ENCODE measurements at places on chromosomes 7 and 10.

DNA sequence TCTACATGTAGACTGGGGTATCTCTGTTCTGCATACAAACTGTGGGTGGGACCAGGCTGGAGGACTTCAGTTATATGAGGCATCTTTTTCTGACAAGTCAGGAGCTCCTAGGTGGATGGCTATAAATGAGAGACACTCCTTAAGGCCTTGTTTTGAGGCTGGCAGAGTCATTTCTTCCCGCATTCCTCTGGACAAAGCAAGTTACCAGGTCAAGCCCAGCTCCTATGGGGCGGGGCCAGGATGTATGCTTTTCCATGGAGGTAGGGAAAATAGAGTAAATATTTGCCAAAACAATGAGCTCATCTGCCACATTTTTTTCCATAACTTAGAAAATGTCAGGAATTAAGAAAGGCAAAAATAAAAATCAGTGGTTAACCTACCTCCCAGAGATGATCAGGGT lies 283.4 kb downstream of the GPR37 start:
- no peak for DNase-seq

DNA sequence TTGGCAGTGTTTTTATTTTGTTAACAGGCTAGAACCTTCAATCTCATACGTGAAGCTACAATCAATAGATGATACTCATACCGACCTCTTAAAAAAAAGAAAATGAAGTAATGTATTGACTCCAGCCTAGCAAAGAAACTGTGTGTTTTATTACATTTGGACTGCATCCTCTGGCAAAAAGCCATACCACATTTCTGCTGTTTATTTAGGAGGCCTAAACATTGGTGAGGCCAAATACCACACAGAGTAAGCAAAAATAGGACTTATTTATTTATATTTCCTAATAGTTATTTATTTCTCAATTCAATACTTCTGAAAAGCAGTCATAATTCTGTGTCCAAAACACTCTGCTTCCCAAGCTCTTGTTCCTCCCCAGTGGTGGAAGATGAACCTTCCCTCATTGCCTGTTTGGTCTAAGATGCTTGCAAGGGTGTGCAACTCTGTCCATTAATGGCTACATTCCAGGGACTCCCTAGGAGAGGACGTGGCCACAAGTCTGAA lies 398.8 kb upstream of the KLF6 start:
- no peak for DNase-seq

- no peak for DNase-seq
Observed at GRCh38 chr7:77199013-77199966, at the start of gene FGL2. TSS of gene FGL2 (minus strand) at chr7:77199819. CDS start at chr7:77199793, 26 bp downstream.

DNA sequence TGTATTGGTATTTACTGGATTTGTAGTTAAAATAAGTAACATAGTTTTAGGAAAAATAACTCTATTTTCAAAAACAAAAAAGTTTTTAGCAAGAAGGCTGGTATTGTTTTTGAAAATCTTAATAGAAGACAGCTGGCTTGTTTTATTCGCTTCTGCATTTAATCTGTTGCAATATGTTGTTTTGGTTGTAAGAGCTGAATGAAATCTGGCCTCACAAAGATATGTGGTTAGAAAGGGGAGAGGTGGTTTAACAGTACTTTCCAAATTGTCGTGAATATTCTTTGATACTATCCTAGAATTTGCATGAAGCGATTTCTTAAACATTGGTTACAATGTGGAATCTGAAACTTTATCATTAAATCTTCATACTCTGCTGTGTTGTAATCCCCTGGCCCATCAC lies 355.9 kb upstream of the FZD8 start:
- no peak for DNase-seq

GRCh38 chr7:74101061-74101681 lies 17.6 kb downstream of the LIMK1 start:
- no peak for DNase-seq

DNA sequence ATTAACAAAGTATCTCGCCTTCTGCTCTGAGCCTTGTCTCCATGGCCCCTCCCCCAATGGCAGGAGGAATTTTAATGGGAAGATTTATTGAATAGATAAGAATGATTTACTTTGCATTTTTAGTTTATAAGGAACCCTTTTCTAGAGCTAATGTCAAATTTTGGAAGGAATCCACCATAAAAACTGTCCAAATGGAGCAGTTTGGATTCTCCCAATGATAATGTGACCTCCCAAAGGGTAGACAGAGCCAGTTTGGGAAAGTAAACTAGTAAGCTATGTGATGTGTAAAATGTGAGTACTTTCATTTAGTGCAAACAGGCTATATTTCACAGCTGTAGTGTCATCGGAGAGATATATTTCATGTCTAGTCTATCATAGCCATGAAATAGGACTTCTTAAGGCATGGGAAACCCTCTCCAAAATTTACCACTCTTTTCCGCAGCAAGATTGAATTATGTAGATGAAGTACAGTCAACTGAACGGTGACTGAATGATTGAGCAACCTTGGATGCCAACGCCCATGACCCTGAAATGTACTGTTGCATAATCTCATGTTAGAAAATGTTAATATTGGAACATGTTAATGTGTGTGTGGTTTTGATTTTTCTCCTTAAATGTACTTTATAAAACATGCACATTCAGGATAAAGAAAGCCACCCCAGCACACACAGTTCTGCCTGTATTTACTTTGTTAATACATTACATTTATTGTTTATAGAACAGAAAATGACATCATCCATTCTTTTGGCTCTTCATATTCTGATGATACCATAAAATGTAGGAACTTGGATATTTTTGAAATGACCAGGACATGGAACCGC lies 140.6 kb downstream of the NRP1 start:
- no peak for DNase-seq

- DNase-seq, result no peak
Observed at GRCh38 chr7:157484411-157485081, 147.7 kb downstream of the DNAJB6 start.

GRCh38 chr10:2861632-2862210 lies 205.6 kb upstream of the PFKP start:
- DNase-seq, result no peak

- no peak for DNase-seq
Observed at GRCh38 chr10:13709931-13710650, 123.3 kb downstream of the PRPF18 start.

- DNase-seq, result no peak
Observed at GRCh38 chr7:117901089-117901797, 28.0 kb upstream of the CTTNBP2 start.

DNA sequence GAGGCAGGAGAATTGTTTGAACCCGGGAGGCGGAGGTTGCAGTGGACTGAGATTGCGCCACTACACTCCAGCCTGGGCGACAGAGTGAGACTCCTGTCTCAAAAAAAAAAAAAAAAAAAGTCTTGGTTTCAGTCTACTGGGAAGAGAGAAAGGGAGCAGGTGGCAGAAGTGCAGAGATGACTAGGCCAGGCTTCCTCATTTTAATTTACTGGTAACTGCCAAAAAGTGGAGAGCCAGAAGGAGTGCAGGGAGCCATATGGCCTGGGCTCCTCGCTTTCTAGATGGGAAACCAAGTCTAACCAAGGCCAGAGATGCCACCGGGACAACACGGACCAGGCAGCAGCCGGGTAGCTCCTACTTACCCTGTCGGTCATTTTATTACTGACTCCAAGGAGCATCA lies 12.2 kb downstream of the SEPHS1 start:
- DNase-seq, result no peak

GRCh38 chr7:33579673-33579960 lies 325.7 kb upstream of the BMPER start:
- DNase-seq, result no peak
